ENCODE measurements at places on chromosomes 12 and 14. TPM values are rescaled to one million over a fixed set of nuclear protein-coding genes. Genes with fewer than 3 reads are reported as not detected.

- H3K27me3 ChIP-seq: no peaks in the 10 kb centered on the region
- H3K4me3 ChIP-seq: no peak overlapping the region
- no peak for DNase-seq
Measured at GRCh38 chr14:87698481-87698880, 294.5 kb downstream of the GALC start.

DNA sequence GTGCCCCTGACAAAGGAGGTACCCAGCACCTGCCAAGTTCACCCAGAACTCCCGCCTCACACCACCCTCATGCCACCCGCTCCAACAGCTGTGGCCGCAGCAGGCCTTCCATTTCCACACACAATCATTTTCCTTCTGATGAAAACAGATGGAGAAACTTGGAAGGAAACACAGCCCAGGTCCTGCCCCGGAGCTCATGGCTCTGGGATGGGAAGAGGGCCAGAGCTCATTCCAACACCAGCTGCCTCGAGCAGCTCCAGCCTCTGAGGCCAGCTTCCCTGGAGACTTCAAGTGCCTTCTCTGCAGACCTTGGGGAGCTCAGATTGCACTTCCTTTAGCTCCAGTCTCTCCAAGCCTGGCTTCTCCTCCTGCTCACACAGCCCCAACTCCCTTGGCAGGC is 55.1 kb upstream of the CMKLR1 start:
- no peak for DNase-seq
- no peak overlapping the region for H3K27ac ChIP-seq
- no peaks in the 10 kb centered on the region for H3K27me3 ChIP-seq
- H3K4me3 ChIP-seq: no peak overlapping the region
- no peaks in the 10 kb centered on the region for H3K36me3 ChIP-seq
- H3K4me1 ChIP-seq: peaks cover 3% of the 10 kb centered on the region

DNA sequence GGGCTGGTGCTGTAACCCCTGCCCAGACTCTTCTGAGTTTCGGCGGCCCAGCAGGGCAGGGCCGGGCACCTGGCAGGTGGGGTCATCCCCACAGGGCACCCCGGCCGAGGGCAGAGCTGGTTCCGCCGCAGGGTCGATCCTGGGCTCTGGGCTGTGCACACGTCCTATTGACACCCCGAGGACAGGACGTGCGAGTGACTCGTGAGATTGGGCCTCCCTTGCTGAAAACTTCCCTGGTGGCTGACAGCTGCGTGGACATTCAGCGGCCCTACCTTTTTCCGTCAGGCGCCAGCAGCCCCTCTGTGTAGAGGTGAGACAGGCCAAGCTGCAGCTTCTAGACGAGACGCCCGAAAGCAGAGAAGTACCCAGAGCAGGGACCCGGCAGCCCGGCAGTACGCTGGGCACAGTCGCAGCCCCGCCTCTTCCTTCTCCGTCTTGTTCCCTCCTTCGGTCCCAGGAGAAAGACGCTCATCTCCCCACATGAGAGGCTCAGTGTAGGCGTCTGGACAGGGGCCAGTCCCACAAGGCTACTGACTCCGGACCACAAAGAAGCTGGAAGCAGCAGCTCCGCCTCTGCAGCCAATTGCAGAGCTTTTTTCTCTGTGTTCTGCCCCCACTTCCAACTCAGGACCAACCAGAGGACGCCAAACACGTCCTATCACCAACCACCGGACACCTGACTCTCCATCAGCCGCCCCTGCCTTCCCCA is at the start of gene LRCOL1:
TSS of gene LRCOL1 (minus strand) at position 532 of the 709 bp plus-strand sequence. CDS start 4,331 bp downstream, outside the sequence.
- H3K4me3 ChIP-seq: peak within 1 kb of the TSS; percentile 11
- H3K36me3 ChIP-seq: no peaks in the 10 kb centered on the region
- DNase-seq: peak; percentile 80

DNA sequence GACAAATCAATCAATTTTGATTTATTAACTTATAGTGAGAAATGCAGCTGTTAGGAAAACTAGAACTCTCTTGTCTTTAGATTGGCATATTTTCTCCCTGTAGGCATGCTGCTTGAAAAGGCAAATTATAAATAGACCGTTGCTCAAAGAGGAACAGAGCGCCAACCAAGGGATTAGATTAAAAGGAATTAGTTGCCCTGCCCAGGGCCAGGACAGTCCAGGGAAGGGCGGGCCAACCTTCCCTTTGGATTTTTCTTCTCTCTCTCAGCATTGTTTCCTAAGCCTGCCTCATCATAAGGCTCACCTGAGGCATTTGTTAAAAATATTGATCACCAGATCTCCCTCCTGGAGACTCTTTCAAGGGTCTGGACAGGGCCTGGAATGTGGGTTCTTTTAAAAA is 8.6 kb downstream of the CIPC start:
- H3K4me3 ChIP-seq: no peak overlapping the region
- H3K27ac ChIP-seq: no peak overlapping the region
- H3K4me1 ChIP-seq: peaks cover 10% of the 10 kb centered on the region
- H3K36me3 ChIP-seq: peaks cover 44% of the 10 kb centered on the region

DNA sequence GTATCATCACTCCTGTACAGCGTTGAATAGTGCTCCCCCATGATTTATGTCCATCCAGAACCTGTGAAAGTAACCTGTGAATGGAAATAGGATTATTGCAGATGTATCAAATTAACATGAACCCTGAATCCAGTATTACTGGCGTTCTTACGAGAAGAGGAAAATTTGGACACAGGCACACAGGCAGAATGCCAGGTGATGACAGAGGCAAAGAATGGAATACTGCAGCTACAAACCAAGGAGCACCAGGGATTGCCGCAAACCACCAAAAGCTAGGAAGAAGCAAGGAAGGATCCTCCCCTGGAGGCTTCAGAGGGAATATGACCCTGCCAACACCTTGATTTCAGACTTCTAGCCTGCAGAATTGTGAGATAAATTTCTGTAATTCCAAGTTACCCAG is 113.5 kb upstream of the EGLN3 start:
- H3K4me3 ChIP-seq: no peak overlapping the region
- no peaks in the 10 kb centered on the region for H3K27me3 ChIP-seq
- H3K4me1 ChIP-seq: peaks cover 5% of the 10 kb centered on the region
- H3K36me3 ChIP-seq: no peaks in the 10 kb centered on the region
- no peak overlapping the region for H3K27ac ChIP-seq
- DNase-seq: no peak

- no peaks in the 10 kb centered on the region for H3K4me1 ChIP-seq
- H3K36me3 ChIP-seq: no peaks in the 10 kb centered on the region
- H3K4me3 ChIP-seq: no peak overlapping the region
- no peak for DNase-seq
- H3K27ac ChIP-seq: no peak overlapping the region
- no peaks in the 10 kb centered on the region for H3K27me3 ChIP-seq
Measured at GRCh38 chr12:102659200-102659911, 179.0 kb upstream of the IGF1 start.

DNA sequence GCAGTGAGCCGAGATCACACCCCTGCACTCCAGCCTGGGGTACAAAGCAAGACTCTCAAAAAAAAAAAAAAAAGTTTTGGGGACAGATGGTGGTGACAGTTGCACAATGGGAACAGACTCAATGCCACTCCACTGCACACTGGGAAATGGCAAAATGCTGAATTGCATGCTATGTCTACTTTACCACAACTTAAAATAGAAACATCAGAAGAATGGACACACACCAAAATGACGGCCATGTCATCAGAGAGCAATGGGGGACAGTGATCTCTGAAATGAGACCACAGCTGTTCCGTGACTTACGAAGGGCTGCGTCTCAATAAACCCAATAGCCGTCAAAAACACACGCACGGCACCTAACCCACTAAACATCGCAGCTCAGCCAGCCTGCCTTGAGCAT is 13.7 kb downstream of the DDX54 start:
- no peak overlapping the region for H3K4me3 ChIP-seq
- peaks cover 4% of the 10 kb centered on the region for H3K4me1 ChIP-seq
- H3K27me3 ChIP-seq: no peaks in the 10 kb centered on the region
- H3K36me3 ChIP-seq: peaks cover 98% of the 10 kb centered on the region
- no peak overlapping the region for H3K27ac ChIP-seq

DNA sequence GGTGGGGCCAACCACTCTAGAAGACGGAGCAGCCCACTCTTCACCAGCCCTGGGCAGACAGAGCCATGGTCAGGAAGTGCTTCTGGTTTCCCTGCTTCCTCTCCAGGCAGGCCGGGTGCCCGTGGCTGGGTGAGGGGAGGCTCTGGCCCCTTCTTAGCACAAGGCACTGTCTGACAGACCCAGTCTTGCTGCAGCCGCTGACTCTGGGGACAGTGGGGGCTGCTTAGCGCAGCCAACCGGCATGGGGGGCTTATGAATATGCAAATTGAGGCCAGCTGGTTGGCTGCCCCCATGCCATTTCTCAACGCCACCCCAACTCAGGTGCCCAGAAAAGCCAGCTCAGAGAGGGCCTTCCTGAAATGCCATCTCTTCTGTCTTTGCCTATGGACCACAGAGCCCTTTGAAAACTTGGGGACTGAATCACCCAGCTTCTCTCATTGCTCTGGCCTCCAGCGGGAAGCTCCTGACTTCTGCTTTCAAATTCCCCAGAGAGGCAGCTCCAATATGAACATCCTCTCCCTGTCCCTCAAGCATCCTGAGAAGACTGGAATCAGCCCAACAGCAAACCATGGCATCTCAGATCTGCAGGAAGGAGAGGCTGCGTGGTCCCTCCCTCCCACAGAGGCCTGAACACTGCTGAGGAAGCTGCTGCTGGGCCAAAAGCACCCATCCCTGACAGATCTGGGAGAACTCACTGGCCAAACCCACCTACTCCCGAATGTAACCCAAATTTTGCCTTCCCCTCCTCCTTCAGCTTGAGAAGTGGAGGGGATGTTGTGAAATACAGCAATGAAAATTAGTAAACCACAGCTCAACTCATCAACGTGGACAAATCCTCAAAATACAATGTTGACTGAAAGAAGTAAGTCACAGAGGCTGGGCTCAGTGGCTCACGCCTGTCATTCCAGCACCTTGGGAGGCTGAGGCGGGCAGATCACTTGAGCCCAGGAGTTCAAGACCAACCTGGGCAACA is at the start of gene PROX2:
TSS of gene PROX2 (minus strand) at position 205 of the 973 bp plus-strand sequence. CDS start 12,311 bp downstream, outside the sequence.
- no peak within 1 kb of the TSS for H3K4me3 ChIP-seq
- H3K27me3 ChIP-seq: no peaks in the 10 kb centered on the region
- no peaks in the 10 kb centered on the region for H3K36me3 ChIP-seq
- DNase-seq: no peak
- H3K27ac ChIP-seq: no peak within 1 kb of the TSS
- peaks cover 5% of the 10 kb centered on the region for H3K4me1 ChIP-seq

DNA sequence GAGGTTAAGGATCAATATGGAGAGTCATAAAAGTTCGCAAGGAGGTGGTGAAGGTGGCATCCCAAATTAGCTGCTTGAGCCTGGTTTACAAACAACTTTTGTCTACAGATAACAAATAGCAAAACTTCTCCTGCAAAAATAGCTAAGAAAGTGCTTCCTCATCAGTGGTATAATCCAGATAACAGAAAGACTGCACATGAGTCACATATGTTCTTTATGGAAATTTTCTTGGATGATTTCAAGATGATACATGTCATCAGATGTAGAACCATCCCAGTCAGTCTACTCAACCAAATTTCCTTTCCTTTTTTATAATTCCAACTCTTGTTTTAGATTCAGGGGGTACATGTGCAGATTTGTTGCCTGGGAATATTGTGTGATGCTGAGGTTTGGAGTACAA is 133.0 kb downstream of the BTG1 start:
- H3K4me1 ChIP-seq: no peaks in the 10 kb centered on the region
- H3K4me3 ChIP-seq: no peak overlapping the region
- no peaks in the 10 kb centered on the region for H3K36me3 ChIP-seq
- no peak overlapping the region for H3K27ac ChIP-seq
- no peaks in the 10 kb centered on the region for H3K27me3 ChIP-seq

- H3K36me3 ChIP-seq: peaks cover 60% of the 10 kb centered on the region
- H3K27ac ChIP-seq: peak overlapping the region; percentile 94
- H3K4me1 ChIP-seq: peaks cover 29% of the 10 kb centered on the region
- peak overlapping the region; percentile 91 for H3K4me3 ChIP-seq
Measured at GRCh38 chr12:6532051-6532926, 2.0 kb upstream of the GAPDH start.

The KIF26A gene
- total RNA-seq: 5.9 TPM

The RNU4-1 gene
- 2,477 TPM for total RNA-seq

The BICDL1 gene
- 20.6 TPM for total RNA-seq
